ENCODE measurements at places on chromosomes 7 and 10.

GRCh38 chr7:142733271-142733670 is 16.0 kb upstream of the PRSS1 start:
- no peak for DNase-seq

DNA sequence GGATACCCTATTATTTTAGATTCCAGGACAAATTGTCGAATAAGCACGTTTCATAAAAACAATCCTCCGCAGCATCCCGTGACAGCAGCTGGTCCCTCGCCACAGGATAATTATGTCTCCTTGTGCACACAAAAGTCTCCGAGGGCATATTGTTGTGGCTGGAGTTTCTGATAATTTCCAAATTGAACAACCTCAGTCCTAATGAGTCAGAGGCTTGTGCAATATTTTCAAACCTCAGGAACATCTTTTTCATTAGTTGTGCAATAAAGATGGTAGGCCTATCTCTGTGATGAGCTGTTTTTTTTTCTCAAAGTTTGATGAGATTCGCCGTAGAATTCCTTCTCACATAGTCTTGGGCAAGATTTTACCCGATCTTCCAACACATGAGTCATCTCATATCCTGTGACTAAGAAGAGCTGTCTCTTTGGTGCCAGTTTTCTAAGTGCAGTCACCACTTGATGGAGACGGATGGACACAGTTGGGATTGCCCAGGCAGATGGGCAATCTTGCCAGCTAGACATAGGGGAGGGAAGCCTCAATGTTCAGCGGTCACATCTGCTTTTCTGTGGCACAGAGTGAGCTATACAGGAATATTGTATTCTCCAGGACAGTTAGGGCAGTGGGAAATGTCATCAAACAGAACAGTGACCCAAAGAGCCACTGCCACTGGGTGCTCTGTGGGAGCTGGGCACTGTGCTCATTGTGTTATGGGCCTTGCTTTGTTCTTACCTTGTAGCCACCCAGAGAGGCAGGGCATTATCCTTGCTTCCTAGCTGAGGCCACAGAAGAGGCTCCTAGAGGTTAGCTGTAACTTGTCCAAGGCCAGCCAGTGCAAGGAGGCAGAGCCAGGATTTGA is 7.8 kb downstream of the HTRA1 start:
- no peak for DNase-seq

- no peak for DNase-seq
Measured at GRCh38 chr7:30143748-30144251, 9.0 kb downstream of the MTURN start.

DNA sequence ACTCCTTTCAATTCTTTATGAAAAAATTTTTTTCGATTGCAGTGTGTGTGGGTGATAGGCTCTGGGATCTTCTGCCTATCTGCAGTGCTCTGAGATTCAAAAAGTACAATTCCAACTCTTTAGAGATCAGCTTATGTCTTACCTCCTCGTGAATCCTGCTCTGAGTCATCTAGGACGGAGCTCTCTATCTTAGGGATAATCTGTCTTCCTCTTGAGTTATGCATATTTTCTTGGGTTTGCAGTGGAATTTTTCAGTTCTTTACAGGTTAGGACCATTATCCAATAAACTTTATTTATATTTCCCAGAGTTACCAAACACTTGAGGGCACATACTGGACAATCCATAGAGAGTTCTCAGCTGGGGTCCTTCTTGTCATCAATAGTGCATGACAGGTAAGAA is 428.6 kb downstream of the ACTR3B start:
- DNase-seq, result no peak

GRCh38 chr7:157032128-157032527 is 21.7 kb upstream of the MNX1 start:
- DNase-seq, result no peak
